H1 (cell line): ENCODE measurements at places on chromosomes 6 and 20. TPM values are rescaled to one million over a fixed set of nuclear protein-coding genes. Genes with fewer than 3 reads are reported as not detected.

The C6orf15 gene
- 0.06 TPM in 1 of 2 replicates, not detected in the other for polyA plus RNA-seq

The TTPAL gene
- polyA plus RNA-seq: 2.8 and 7.6 TPM in 2 replicates

The TP53TG5 gene
- not detected in 2 replicates for polyA plus RNA-seq

The PRL gene
- not detected in 2 replicates for polyA plus RNA-seq
